Motor neuron (in vitro differentiated cells): ENCODE measurements at places on chromosomes 2 and 18. TPM values are rescaled to one million over a fixed set of nuclear protein-coding genes. Genes with fewer than 3 reads are reported as not detected.

SKOR2 gene
- not detected in 2 replicates for total RNA-seq

DNA sequence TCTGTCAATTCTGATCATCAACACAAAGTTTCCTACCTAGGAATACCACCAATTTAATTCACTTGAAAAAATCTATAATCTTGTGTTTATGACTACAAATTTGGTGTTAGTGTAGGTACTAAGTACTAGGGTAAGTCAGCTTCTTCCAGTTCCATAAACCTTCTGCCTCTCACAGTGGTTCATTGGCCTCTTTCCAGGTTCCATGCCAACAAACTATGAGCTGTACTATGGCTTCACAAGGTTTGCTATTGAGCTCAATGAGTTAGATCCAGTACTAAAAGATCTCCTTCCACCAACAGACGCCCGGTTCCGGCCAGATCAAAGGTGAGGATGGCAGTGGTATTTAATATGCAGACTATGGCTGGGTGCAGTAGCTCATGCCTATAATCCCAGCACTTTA is 58.8 kb downstream of the PRKRA start:
- no peak for ATAC-seq

- ATAC-seq = no peak
Observed at GRCh38 chr2:73043276-73043675, 28.2 kb downstream of the SFXN5 start.

MPP4 gene
- 0.21 and 0.34 TPM in 2 replicates for total RNA-seq

DSC3 gene
- 3.8 and 4.1 TPM in 2 replicates for total RNA-seq

DNA sequence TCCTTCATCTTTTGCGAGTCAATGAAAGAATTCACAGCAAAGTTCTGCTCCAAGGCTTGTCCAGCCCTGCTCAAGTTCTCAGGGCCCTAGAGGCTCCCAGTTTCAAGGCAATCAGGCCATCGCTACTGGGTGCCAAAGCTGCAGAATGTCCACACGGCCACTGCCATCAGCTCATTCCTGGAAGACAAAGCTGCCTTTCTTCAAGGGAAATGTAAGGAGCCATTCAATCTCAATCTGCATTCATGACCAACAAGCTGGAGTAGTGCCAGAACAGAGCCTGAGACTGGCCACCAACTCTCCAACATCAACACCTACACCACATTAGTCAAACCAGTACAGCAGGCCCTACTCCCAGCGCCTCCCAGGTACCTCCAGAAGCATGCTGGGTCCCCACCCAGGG is 202.2 kb downstream of the TCF4 start:
- ATAC-seq = no peak

- no peak for ATAC-seq
Observed at GRCh38 chr2:191009541-191010374, 4.2 kb downstream of the STAT1 start.

PARD6G gene
- 6.6 and 7.7 TPM in 2 replicates for total RNA-seq

- ATAC-seq = peak; percentile 1
Observed at GRCh38 chr2:20052229-20052851, 912 bp upstream of the LAPTM4A start.

DNA sequence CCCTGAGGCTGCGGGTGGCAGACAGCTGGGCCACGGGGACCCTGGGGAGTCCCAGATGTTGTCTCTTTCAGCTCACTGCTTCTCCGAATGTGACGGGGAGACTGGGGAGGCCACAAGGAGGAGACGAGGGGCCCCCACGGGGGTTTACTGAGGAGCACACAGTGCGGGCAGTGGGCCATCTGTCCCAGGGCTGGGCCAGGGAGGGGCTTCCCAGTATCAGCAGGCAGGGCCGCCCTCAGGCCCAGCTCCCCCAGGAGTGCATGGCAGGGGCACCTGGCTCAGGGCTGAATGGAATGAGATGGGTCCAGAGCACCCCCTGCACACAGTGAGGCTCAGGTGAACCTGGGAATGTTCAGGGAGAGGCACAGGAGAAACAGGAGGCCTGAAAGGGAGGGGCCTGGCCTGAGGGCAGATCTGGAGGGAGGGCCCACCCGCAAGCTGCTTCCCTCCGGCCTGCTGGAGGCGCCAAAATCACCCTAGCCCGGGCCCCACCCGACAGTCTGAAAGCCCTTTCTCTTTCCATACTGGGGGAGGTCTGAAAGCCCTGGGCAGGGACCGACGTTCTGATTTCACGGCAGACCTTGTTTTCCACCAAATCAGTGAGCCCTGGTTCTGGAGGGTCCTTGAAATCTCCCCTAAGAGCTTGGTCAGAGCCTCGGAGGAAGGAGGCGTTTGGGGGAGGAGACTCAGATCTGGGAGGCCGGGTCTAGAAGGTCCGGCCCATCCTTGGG is 35.5 kb upstream of the PTMA start:
- ATAC-seq = peak; percentile 86

GRCh38 chr2:231573096-231573495 is 19.6 kb upstream of the TEX44 start:
- no peak for ATAC-seq

- no peak for ATAC-seq
Observed at GRCh38 chr2:160647967-160648685, 154.5 kb upstream of the RBMS1 start.

MC5R gene
- 0.09 and 0.13 TPM in 2 replicates for total RNA-seq

- ATAC-seq = no peak
Observed at GRCh38 chr2:69299772-69300516, 87.1 kb downstream of the GFPT1 start.

SLC4A5 gene
- 2.0 and 2.4 TPM in 2 replicates for total RNA-seq

CHST9 gene
- 2.7 and 3.6 TPM in 2 replicates for total RNA-seq

DNA sequence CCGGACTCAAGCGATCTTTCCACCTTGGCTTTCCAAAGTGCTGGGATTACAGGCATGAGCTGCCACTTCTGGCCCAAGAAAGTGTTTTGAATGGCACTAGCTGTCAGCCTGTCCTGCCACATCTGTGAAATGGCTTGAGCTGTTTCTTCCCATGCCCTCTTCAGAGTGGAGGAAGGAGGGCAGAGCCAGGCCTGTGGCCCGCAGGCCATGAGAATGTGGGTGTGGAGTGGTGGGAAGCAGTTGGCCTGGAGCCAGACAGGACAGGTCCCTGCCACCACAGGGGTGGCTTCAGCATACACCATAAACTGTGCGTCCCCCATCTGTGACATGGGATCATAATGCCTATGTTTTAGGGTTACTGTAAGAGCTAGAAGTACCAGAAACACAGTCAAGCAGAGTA is 6.5 kb downstream of the SLC66A3 start:
- no peak for ATAC-seq

- no peak for ATAC-seq
Observed at GRCh38 chr18:70366174-70366573, 77.3 kb downstream of the SOCS6 start.

- ATAC-seq = peak; percentile 4
Observed at GRCh38 chr2:96540136-96540535, 3.6 kb downstream of the ARID5A start.

DHRS9 gene
- total RNA-seq = 44.5 and 49.6 TPM in 2 replicates

DNA sequence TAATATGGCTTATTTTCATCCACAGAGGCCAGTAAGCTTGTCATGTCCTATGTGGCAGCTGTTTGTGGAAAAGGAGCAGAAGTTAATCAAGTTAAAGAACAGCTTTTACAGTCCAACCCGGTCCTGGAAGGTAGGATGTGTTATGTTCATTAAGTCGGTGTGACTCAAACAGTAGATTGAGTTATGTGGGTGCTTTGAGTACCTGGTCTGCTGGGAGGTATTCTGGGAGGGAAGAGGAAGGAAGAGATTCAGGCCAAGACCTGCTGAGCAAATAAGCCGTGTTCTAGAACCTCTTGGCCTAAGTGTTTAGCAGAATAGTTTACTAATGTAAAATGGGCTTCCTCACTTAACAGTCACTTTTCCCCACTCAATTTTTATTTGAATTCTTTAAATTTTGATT is 96.2 kb downstream of the MYO1B start:
- no peak for ATAC-seq

- peak; percentile 82 for ATAC-seq
Observed at GRCh38 chr2:27264753-27265535, 2.1 kb upstream of the SLC30A3 start.

- no peak for ATAC-seq
Observed at GRCh38 chr2:206096876-206097275, 10.9 kb upstream of the INO80D start.

DNA sequence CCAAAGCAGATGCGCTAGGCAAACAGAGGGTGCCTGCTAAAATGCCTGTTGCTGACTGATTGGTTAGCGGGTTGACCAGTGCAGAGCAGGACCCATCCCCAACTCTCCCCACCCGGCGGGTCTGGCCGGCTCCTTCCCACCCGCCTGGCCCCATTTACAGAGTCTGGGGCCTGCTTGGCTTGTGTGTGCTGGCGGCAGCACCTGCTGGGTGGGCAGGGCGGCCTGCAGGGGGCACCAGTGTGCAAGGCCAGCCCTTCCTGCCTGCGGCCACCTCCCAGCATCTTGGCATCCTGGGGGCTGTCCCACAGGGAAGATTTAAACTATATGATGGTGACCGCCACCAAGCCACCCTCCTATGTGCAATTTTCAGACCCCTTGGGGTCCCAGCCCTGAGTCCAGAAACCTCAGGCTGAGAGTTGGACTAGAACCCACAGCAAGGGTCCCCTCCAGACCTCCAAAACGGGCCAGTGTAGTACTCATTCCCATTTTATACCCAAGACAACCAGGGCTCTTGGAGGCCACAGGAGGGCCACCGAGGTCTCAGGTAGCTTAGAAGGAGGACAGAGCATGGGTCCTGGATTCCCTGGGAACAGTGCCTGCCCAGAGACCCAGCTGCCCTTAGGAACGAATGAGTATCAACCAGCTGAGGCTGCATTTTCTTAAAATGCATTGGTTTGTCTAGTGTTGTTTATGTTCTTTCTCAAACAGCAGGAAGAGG is 173.6 kb downstream of the SMAD7 start:
- peak; percentile 82 for ATAC-seq

DNA sequence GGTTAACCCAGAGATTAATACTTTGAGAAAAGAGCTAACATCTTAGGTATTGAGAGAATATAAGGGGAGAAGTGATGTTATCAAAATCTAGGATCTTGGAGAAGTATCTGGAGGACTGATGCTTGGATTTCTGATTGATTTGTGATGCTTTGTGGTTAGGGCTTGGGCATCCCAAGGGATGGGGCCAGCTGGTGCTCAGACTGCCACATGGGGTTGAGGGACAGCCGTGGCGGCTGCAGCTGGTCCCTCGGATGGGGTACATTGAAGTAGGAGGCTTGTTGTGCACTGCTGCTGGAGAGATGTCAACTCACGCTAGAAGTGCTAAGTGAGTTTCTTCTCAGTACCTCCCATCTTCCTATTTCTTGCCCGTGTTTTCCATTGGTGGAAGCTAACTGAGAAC is 22.4 kb downstream of the HRH4 start:
- no peak for ATAC-seq

INHBB gene
- 0.96 and 1.0 TPM in 2 replicates for total RNA-seq

GRCh38 chr2:179703702-179704101 is 157.7 kb downstream of the ZNF385B start:
- no peak for ATAC-seq

NETO1 gene
- total RNA-seq = 0.50 TPM in 1 of 2 replicates, not detected in the other

DNA sequence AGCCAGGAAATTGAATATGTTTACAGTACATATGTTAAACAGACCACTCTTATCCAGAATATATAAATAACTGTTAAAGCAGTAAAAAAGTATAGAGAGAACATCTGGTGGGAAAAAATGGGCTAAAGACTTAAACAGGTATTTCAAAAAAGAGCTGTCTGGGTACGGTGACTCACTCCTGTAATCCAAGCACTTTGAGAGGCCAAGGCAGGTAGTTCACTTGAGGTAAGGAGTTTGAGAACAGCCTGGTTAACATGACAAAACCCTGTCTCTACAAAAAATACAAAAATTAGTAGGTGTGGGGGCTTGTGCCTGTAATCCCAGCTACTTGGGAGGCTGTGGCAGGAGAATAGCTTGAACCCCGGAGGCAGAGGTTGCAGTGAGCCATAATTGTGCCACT is 171.4 kb upstream of the FSIP2 start:
- ATAC-seq = no peak

DNA sequence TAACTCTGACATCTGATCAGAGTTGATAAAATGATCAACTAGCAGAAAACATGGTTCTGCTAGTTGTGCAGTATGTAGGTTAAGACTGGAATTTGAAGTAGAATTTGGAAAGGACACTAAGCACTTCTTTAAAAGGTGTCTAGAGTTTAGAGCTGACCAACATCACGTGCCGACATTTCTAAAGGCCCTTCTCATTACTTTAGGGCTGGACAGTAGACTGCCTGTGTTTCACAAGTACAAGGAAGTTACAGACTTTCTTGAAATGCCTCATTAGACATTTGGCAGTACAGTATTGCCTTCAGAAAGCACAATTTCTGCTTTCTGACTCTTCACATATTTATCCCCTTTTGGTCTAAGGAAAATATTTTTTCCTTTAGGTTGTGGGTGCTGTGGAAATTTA is 255.3 kb downstream of the ZNF385B start:
- ATAC-seq = no peak

DNA sequence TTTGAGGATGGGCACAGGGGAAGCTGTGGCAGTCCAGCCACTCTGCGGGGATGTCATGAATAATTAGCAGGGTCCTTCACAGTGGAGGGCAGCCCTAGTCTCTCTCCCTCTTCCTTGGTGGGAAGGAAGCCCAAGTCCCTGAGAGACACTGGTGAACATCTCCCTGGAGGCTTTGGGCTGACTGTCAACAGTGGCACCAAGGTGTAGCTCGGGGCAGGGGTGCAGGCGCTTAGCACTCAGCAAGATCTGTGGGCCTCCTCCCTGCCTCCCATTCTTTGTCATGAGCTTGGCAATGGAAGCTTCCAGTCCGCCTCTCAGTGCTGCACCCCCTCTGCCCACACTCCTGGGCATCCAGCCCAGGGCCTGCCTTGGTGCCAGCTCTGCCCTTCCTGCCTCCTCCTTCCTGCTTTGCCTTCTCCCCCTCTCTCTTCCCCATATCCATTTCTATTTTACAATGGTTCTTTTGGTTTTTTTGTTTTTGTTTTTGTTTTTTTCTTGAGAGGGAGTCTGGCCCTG is 59.4 kb downstream of the STEAP3 start:
- ATAC-seq = no peak

MOGAT1 gene
- total RNA-seq = 0.21 TPM in 1 of 2 replicates, not detected in the other

DNA sequence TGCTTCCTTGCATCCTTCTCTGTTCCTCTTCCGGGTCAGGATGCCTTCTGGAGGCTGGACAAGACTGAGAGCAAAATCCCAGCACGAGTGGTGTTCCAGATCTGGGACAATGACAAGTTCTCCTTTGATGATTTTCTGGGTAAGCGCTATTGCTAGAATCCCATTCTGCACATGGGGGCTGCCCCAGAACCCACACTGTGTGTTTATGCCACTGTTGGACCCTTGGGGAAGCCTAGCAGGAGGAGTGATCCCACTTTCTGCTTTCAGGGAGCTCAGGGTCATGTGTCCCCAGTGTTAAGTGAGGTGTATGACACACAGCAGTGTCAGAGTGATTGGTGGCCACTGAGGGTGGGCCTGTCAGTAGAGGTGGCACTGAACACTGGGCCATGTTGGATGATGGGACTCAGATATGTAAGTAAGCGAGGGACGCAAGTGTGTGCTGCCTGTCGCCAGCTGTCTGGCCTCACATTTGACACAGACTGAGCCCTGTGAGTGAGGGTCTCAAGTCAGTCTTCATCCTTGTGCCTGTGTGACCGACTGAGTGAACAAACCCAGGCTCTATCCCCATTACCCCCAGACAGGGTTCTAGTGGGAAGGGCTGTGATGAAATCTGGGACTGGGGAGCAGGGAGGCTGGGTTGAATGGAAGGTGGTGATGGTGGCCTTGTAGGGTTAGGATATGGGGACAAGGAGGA is 220.9 kb downstream of the DYSF start:
- ATAC-seq = no peak
